ENCODE measurements at places on chromosomes 4 and X. TPM values are rescaled to one million over a fixed set of nuclear protein-coding genes. Genes with fewer than 3 reads are reported as not detected.

The ZNF141 gene
- 2.5 TPM for total RNA-seq

The TMPRSS11D gene
- total RNA-seq, result not detected

The ARHGAP24 gene
- total RNA-seq, result 105 TPM

The ETDB gene
- not detected for total RNA-seq

Data from mammary microvascular endothelial cell (primary cell).